Panc1 (cell line): ENCODE measurements at places on chromosomes 5 and 9.

DNA sequence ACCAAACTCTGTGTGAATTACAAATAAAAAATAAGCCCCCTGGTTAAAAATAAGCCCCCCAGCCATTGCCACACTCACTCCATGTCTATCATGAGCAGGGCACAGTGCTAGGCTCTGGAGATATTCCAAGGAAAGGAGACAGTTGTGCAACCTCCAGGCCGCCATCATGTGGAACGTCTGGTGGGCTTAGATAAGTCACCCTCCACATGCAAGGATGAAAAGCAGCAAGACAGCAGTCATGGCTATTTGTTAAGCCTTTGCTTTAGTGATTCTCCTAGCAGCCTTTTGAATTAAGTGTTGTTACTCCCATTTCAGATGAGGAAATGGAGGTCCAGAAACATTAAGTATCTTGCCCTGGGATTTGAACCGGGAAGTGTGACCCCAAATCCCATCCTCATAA, 94.8 kb downstream of the DCP2 start:
- no peak for DNase-seq

- no peak for DNase-seq
Measured at GRCh38 chr9:98627296-98627695, 81.4 kb downstream of the GABBR2 start.

DNA sequence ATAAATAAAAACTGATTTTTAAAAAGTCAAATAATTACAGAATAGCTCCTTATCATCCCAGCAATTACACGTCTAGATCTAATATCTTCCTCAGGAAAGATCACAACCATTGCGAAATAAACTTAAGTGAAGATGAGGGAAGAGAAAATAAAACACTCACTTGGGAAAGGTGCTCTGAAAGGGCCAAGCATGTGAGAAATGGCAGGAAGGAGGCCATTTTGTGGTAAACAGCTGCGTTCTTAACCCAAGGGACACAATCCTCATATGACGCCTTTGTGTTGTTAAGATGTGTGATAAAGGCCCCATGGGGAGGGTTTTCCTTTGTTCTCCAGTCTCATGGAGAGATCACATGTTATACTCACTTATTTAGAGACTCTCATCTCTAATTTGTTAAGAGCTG, 32.5 kb downstream of the JAKMIP2 start:
- DNase-seq, result no peak

GRCh38 chr5:73999297-73999696, 373.3 kb downstream of the ARHGEF28 start:
- no peak for DNase-seq

DNA sequence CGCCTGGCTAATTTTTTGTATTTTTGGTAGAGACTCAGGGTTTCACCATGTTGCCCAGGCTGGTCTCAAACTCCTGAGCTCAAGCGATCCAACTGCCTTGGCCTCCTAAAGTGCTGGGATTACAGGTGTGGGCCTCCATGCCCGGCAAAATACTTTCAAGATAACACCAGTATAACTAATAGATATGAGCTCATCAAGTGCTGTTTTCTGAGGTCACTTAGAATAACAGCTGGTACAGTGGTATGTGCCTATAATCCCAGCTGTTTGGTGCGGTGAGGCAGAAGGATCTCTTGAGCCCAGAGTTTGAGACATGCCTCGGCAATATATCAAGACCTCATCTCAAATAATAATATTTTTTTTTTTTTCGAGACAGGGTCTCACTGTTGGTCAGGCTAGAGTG, 30.5 kb upstream of the CREBRF start:
- no peak for DNase-seq

DNA sequence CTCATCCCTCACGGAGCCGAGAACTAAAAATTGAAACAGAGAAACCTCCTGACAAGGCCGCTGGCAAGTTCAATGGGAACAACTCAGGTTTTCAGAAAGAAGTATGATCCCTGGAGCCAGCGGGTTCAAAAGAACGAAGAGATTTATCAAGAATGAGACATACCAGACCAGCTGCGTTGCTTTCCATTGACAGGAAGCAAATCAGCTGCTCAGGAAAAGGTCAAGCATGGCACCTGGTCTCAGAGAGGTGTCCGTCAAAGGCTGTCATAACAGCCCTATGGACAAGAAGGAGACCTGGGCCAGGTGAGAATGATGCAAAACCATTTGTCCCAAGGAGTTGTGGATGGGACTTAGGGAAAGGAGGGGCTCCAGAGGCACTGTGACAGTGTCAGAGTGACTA, 34.9 kb upstream of the GNE start:
- DNase-seq, result no peak
